Fibroblast of skin of right biceps (primary cell): ENCODE measurements at places on chromosomes 4 and X.

GRCh38 chr4:159564615-159565014 is 461.7 kb downstream of the RAPGEF2 start:
- DNase-seq, result no peak

DNA sequence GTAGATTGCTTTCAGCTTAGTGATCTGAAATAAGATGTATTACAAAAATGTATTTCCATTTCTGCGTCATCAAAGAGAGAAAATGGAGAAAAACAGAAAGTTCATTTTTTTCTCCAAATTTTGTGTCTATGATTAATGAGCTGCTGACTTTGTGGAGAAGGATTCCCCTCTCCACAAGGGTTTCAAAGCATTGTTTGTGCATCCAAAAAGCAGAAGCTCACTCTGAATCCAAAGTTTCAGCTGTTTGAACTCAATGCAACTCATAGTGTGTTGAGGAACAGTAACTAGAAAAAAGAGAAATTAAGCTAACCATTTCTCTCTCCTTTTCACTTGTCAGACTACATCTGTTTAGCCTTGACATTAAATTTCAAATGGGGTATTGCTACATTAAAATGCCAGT is 62.9 kb upstream of the SLC7A11 start:
- DNase-seq, result no peak

DNA sequence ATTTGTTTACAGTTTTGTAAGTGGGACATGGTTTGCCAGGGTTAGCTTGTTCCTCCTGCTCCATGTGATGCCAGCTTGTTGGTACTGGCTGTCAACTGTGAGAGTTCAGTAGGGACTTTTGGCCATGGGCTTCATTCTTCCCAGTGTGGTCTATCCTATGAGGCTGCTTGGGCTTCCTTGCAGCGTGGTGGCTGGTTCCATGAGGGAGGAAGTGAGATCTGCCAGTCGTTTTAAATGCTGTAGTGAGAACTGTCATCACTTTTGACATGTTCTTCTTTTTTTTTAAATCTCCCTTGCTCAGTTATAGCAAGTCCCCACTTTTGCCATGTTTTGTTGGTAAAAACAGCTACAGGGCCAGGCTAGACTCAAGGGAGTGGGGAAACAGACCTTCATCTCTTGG is 15.9 kb downstream of the NSD2 start:
- DNase-seq, result no peak

GRCh38 chrX:73877687-73878086 is 314.7 kb downstream of the CHIC1 start:
- peak; percentile 21 for DNase-seq

DNA sequence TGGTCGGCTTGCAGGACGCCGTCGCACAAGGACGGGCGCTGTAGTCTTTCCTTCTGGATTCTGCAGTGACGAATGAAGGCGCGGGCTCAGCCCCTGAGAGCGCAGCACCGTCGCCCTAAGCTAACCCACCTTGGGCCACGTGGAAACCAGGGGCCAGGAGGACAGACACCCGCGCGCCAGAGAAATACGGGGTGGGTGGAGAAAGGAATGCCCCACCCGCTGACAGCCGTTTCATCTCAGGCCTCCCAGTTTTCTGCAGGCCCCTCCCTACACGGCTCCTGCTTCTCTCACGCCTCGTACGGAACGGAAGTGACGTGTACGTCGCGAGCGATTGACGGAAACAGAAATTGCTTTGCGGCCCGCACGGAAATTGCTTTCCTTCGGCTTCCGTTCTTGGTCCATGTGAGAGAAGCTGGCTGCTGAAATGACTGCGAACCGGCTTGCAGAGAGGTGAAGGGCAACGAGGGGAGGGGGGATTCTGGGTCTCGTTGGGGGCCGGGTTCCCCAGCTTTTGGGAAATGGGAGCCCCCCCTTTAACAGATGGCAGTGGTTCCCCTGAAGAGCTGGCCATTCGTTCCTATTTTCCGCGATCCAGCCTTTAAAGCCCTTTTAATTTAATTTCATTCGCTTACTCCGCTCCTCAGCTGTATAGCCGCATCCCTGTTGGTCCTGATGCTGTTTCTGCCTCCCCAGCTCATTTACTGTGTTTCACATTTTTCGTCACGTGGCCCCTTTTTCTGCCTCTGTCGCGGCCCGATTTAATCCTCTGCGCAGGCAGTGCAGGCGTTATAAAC is at the start of gene UTP14A:
Gene UTP14A (plus strand): TSS at position 378 of the 794 bp plus-strand sequence. CDS start 47 bp downstream, at position 425.
- DNase-seq, result peak; percentile 93

DNA sequence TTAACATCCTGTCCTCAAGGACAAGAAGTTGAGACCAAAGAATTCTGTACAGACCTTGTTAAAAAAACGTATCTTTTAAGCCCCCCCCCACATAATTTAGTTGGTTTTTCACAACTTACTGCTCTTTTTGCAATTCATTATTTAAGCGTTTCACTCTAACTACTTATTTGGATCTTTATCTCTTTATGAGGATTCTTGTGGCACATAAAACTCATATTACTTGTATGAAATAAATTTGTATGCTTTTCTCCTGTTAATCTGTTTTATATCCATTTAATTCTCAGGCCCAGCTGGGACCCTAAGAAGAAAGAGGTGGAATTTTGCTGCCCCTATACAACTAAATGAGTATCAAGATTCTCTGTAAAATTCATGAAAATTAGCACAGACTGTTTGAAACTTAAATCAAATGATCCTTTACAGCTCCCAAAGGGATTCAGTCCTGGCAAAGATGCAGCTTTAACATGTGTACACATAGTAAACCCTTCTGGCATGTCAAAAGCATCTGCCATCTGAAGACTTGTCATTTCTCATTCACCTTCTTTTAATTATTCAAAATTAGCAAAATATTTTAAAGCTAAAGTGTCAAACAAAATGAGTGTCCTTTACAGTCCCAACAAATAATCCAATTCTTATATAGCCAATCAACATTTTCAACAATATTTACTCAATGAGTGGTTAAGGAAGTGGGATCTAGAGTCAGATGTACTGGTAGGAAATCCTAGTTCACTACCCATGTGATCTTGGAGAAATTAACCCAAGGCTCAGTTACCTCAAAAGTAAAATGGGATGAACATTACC is 17.7 kb downstream of the ARAP2 start:
- DNase-seq, result no peak

- DNase-seq, result no peak
These were observed 18.9 kb upstream of the GPM6B start for GRCh38 chrX:13835825-13836224.

GRCh38 chr4:40648131-40648530 is 18.5 kb upstream of the RBM47 start:
- DNase-seq, result peak; percentile 44

- no peak for DNase-seq
These were observed 231.5 kb upstream of the FMR1 start for GRCh38 chrX:147680251-147680650.

- DNase-seq, result no peak
These were observed 482.1 kb upstream of the CPEB2 start for GRCh38 chr4:14520171-14520570.

DNA sequence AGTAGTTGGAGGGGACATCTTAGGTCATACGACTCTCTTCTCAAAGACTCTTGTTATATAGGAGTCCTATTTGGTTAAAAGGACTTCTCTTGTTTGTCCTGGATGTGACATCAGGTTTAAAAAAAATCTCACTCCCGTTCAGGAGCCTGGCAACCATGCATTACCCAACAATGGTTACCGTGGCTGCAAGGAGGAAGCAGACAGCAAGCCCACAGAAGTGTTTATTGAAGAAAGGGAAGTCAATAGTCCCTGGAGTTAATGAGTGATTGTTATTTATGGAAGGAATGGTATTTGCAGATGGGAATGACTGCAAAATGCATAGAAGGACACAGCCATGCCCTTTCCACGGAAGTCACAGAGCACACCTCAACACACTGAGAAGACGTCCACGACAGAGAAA is 75.9 kb upstream of the ENPP6 start:
- no peak for DNase-seq

DNA sequence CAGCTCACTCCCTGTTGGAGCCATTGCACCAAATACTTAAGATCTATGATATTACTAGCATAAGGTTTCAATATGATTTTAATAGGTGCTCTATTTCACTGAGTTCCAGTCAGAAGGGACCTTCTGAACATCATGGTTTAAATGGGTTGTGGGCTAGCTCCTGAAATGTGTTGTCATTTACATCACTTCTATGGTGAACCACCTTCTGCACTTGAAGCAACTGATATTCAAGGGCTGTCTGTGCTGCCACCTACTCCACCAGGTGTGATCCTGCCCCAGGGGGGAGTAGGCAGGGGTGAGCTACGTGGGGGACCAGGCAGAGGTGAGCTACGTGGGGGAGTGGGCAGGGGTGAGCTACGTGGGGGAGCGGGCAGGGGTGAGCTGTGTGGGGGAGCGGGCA is 35.2 kb downstream of the RNF175 start:
- no peak for DNase-seq

GRCh38 chrX:110734271-110734670 is 61.3 kb downstream of the CHRDL1 start:
- DNase-seq, result no peak

DNA sequence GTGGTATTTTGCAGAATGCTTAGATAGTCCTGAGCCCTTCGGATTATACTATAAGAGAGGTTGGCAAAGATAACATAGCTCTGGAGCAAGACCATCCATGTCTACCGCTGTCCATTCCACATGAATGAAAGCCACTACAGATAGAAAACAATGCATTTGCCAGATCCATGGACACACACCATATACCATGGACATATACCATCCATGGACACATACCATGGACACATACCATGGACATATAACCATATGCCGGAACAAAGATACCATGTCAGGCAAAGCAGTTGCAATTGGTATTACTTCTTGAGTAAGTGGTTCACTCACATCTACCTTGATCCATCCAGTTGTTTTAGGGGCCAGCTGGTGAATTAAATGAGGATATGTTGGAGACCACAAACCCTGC is 53.2 kb upstream of the ATP6AP2 start:
- no peak for DNase-seq

GRCh38 chr4:7006411-7006810 is 36.8 kb upstream of the TADA2B start:
- no peak for DNase-seq

DNA sequence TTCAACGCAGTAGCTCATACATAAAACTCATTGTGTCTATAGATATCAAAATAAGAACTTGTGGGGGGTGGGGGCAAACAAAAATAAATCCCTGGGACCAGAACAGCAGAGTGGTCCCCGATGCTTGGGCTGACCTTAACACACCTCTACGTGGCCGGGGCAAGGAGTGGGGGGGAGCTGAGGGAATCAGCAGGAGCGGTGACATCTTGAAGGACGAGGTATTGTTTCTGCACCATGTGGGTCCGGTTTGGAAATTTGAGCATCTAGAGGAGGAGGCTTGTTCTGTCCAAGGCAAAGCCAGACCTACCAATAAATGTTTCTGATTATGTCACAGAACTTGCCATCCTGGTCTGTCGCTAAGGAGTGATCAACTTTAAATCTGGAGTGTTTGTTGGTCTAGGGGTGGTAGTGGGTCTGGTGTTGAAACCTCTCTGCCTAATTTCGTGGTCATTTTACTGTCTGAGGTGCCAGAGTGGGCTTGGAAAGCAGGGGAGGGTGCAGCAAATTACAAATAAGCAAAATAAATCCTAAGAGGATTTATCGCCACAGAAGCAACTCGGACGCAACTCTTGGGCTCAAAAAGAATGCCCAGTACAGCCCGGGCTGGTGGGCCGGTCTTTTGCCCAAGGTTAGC is 774 bp upstream of the RAPGEF2 start:
- DNase-seq, result no peak

- no peak for DNase-seq
These were observed 290.7 kb upstream of the PCDH18 start for GRCh38 chr4:137823007-137823406.

DNA sequence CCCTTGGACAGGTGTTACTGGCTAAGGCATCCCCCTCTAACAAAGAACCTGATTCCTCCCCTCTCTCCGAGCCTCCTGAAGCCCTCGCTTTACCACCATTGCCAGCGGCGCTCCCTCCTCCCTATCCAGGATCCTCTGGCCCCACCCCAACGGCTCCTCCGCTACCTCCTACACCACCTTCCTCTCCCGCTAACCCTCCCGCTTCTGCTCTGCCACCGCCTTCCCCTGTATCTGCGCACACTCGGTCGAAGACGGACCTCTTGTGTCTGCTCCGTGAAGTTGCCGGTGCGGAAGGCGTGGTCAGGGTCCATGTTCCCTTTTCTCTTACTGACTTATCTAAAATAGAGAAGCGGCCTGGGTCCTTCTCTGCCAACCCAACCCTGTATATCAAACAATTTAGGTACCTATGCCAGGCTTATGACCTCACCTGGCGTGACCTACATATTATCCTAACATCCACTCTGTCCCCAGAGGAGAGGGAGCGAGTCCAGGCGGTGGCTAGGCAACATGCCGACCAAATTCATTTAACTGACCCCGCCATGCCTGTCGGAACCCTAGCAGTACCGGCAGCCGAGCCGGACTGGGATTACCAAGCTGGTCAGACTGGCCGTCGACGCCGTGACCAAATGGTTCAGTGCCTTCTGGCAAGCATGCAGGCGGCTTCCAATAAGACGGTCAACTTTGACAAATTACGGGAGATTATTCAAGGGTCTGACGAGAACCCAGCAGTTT is 958.9 kb downstream of the RPA4 start:
- no peak for DNase-seq

DNA sequence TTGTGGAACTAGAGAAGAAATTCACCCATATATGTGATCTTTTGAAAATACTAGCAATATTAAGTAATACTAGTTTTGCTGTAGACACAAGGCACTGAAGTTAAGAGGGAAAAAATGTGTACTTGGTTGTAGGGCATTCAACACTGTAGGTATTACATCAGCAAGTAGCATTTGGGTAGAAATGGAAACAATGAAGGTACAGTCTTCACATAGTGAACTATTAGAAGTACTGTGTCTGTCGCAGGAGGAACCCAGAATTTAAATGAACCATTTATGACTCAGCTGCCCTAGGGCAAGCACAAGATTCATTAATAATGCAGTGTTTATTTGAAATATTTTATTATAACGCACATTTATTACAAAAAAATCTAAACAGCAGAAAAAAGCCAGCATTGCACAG is 572.7 kb upstream of the TENM3 start:
- DNase-seq, result no peak

GRCh38 chr4:119661231-119661630 is 32.6 kb upstream of the PDE5A start:
- no peak for DNase-seq

DNA sequence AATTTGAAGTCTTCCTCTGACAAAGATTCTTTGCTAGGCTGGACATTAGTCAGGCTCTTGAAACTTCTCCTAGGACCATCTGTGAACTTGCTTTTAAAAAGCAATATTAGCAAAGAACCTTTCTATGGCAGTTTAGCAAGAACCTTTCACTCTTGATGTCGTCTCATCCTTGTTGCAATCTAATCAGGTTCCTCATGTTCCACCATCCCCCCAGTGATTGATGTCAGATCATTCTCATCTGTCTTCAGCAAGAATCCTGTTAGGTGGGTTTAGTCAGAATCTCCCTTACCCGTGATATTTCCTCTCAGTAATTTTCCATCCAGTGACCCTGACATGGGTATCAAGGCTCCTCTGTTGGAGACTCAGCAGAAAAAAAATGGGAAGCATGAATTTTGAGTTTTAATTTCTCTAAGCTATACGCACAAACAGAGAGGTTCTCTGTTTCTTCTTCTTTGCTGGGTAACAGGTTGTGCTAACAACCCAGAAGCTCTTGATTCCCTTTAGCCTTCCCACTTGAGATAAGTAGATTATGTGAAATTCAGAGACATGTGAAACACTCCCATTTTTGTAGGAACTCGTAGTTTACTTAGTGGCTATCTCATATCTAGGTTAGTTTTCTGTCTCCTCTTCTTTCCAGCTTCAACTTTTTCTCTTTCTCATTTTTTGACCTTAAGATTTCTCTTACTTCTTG is 507.4 kb downstream of the C4orf33 start:
- DNase-seq, result no peak

GRCh38 chrX:40749681-40750494 is 14.5 kb upstream of the MED14 start:
- DNase-seq, result no peak
